ENCODE measurements at places on chromosomes 7 and 10.

DNA sequence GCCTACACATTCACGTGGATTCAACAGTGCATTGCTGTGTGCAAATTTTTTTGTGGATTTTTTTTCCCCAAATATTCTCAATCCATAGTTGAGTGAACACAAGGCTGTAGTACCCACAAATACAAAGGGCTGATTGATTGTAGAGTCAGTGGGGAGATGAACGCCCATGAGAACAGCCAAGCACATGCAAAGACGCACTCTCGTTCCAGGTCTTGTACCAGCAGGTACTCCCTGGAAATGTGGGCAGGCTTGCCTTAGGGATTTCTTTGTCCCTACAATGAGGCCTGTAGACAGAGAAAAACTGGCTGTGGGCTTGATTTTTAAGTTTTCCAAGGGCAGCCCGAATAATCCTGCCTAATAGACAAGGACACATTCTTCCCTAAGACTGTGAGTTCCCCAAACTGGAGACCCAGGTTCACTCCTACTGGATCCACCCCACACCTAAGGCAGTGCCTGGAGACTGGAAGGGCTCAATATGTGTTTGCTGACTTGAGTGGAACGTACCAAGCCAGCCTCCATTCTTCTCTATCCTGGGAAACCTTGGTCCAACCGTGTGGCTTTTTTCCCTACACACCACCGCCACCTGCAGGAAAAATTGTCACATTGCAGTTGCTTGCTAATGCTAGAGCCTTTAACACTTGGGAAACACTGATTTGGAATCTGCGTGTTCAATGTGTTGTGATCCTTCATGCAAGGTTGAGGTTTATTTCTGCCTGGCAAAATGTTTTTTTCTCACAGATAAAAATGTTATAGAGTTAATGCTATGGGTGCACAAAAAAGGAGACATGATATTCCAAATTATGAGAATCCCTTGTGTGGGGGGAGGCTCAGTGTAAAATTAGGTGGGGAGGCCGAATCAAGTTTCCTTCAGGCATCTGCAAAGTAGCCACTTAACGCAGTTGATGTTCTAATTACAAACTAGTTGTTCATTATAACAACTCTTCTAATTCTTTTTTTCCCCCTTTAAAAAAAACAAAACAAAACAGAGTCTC lies 49.3 kb downstream of the PPP1R17 start:
- peak; percentile 15 for DNase-seq

DNA sequence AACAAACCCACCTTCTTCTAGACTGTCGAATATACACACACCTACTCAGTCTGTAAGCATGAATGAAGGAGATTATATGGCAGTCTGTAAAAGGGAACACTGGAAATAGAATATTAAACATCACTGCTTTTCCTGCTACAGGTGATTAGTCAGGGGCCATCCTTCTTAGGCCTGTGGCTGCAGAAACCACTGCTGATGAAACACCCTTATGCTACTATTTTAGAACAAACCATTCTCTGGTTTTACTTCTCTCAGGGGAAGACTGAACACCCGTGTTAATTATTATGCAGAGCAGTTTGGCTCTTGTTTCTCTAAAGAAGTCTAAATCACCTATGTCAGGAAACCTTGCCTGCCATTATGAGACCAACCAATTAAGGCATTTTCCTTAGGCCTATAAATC lies 351.1 kb upstream of the KLF6 start:
- no peak for DNase-seq

GRCh38 chr7:120998520-120998919 lies 10.0 kb downstream of the CPED1 start:
- no peak for DNase-seq

- no peak for DNase-seq
Observed at GRCh38 chr7:139036901-139037300, 1.1 kb upstream of the ZC3HAV1L start.

DNA sequence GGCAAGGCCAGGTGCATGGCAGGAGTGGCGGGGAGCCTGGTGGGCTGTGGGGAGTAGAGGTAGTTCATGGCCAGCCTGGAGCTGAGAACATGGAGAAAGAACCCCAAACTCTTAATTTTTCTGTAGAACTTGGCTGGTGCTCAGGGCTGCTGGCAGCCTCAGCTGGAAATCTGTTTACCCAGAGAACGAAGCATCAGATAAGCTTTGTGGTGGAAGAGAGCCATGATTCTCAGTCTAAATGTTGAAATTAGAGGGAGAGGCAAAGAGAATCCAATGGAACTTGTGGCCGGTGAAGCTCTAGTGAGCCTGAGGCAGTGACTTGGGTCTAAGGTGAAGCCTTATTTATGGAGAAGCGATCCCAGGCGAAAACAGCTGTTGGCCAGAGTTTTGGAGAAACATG lies 126.4 kb downstream of the CCDC3 start:
- DNase-seq, result no peak

DNA sequence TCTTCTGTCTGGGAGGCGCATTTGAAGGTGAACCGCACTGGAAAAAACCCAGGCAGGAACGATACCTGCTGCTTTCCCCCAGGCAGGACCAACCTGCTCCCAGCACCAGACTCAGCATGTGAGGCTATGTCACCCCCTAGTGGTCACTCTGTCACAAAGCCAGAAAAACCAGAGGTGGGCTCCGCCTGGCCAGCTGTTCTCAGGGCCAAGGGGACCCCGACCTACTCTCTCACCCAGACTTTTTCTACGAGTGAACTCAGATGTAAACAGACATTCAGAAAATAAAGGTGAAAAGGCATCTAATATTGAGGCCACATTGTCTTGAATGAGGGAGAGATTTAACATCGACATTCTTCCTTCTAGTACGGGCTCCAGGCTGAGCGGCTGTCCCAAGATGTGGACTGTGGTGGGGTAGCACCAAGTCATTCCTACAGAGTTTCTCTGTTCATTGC lies 117.3 kb downstream of the PRKAG2 start:
- DNase-seq, result peak; percentile 76

DNA sequence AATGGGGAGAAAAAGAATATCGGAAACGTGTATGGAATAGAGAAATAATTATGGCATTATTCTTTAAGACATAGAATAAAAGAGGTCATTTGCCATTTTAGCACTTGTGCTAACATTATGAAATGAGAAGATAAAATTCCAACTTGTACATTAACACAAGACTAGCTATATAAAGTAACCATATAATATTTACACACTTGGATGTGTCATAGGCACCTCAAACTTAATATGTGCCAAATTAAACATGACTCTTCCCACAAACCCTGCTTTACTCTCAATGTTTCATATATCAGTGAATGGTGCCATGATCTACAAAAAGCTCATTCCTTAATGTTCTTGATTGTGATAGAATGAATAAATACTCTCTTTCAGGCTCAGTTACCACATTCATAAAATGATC lies 4.1 kb upstream of the MINDY3 start:
- no peak for DNase-seq

DNA sequence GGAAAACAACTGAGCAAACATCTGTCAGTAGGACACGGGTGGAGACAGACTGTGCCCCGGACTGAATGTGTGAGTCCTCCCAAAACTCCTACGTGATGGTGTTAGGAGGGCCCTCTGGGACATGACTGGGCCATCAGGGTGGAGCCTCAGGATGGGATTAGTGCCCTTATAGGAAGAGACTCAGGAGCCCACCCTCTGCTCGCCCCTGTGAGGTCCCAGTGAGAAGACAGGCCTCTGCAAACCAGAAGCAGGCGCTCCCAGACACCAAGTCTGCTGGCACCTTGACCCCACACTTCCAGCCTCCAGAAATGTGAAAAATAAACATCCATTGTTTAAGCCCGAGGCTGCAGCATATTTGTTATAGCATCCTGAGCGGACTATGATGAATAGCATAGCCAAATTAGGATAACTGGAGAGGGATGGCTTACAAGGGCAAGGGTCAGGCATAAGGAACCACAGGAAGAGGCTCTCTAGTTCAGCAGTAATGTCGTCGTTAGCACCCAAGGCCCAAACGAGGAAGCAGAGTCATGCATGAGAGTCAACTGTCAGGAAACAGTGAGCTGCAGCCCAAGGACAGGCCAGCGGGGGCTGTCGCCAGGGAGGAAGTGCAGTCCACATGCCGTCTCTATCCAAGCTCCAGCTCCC lies 50.6 kb downstream of the PTPRN2 start:
- peak; percentile 95 for DNase-seq

DNA sequence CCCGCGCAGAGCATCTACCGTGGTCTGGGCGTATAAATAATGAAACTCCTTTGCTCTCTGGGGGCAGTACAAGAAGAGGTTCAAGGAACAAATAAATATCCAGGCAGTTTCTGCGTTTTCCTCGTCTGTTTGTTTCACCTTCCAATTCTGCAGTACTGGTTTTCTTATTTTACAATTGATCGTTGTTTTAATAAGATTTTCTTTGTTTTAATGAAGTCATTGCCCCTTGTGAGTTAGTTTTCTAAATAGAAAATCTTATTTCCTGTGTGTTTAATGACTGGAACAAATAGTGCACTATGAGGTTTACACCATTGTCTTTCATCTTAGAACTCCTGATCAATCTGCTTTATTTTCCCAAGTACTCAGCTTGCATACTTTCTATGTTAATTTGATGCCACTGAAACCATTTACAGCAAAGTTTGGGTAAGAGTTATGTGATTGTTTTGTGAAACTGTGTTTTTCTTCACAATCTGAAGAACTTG lies 1.2 kb downstream of the PLEKHA1 start:
- no peak for DNase-seq
